Activated naive CD8-positive, alpha-beta T cell treated with anti-CD3 and anti-CD28 coated beads for 36 hours (primary cell): ENCODE measurements at places on chromosomes 5 and 9. TPM values are rescaled to one million over a fixed set of nuclear protein-coding genes. Genes with fewer than 3 reads are reported as not detected.

- no peak for DNase-seq
These were observed 174.1 kb downstream of the CDK5RAP2 start for GRCh38 chr9:120405860-120406259.

The PCDHAC2 gene
- total RNA-seq: not detected

The MCIDAS gene
- 0.32 TPM for total RNA-seq

The FRMD3 gene
- 0.52 TPM for total RNA-seq

The S1PR3 gene
- 0.38 TPM for total RNA-seq
